ENCODE measurements at places on chromosomes 2 and 18.

DNA sequence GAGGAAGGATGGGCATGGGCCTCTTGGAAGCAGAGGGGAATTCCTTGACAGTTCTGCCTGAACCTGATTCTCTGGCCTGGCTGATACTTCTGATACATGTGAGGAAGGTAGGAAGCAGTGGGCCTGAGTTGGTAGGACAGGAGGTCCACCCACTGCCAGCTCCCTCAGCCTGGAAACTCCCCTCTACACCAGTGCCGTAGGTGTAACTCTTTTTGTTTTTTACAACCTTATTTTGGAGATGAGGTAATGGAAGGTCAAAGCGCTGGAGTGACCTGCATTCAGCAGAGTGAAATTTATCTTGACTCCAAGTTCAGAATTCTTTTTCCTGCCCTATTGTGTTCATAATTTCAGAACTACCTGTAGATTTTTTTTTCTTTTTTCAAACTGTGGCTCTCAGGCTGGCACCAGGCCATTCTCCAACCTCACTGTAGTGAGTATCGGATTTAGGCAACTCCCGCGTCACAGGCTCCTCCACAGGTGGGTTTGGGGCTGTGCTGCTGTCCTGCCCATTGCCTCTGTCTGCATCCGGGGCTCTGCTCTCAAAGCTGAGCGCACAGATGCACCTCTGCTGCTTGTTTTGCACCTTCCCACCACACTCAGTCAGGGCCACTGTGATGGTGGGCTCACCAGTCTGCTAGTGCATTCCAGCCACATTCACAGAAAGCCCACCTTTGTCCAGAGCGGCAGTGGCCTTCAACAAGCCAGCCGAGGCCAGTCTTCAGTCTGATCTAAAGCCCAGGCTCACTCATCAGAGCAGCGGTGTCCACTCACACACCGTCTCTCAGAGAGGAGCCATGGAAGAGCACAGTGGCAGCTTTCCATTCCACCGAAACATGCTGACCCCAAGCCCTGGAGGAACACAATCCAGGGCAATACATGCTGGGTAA is 87.2 kb downstream of the UXS1 start:
- no peak for DNase-seq

GRCh38 chr18:63831080-63831788 is 56.0 kb downstream of the SERPINB7 start:
- DNase-seq: peak; percentile 76

DNA sequence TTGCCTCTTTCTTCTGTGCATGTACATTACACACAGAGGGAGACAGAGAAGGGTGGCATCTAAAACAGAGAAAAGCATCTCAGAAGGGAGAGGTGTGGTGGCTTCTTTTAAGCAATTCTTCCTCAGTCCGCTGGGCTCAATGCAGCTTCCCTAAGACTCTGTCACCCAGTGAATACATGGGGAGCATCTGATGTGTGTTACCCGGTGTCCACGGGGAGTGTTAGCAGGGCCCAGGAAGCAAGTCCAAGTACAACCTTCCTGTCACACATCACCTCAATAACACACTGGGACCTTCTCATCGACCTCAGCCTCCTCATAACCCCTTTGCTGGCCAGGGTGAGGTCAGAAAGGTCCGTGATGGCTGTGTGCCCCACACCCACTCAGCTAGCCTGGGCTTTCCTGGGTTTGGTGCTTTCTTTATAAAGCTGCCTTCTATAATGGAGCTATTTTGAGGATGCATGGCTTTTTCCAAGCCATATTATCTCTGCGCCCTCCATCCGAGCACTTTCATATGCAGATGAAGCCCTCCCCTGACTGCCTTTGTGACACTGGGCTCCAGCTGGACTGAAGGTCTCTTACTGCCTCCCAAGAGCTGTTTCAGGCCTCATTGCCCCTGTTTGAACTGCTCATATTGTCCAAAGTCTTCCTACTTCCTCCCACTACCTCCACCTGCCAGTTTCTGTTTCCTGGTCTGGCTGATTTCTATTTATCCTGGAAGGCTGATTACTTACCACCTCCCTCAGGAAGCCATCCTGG is 21.4 kb downstream of the TNFRSF11A start:
- DNase-seq: no peak

GRCh38 chr18:11953113-11953512 is 28.2 kb upstream of the IMPA2 start:
- no peak for DNase-seq

- peak; percentile 13 for DNase-seq
These were observed 44.1 kb downstream of the ATOH8 start for GRCh38 chr2:85797921-85798320.

DNA sequence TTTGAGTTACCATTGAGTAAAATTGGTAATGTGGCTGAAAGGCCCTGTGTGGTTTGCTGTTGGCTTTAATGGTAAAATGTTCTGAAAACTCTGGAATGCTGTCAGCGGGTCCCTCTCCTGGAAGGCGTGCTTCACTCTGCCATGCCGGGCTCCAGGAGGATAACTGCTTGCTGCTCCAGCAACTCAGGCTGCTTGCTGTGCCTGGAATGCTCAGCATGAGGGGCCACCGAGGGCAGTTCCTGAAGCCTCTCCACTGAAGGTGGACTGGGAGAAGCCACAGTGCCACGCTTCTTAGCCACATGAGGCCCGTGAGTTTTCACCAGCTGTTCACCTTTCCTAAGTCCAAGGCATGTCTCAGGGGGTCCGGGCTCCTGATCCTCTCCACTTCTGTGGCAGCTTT is 90.4 kb upstream of the FAM110C start:
- DNase-seq: no peak

DNA sequence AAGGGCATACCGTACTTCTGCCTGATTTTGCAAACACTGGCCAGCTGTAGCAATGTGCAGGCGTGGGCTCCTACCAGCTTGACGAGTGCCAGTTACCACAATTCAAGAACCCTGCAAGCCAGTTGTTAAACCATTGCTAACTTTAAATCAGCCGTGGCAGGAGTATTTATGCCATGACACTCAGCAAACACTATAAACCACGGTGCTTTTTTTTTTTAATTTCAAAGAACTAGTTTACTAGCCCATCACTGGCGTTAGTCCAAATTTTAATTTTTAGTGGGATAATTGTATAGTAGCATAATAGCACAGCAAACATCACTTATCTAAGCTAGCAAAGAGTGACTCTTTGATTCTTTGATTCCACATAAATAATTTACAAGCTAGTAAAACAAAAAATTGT is 111.1 kb downstream of the COL4A4 start:
- DNase-seq: no peak

GRCh38 chr18:7512990-7513389 is 54.1 kb upstream of the PTPRM start:
- no peak for DNase-seq

- no peak for DNase-seq
These were observed 41.8 kb downstream of the UBXN4 start for GRCh38 chr2:135783439-135783838.

- DNase-seq: no peak
These were observed 19.9 kb upstream of the NEDD4L start for GRCh38 chr18:58024139-58024538.

GRCh38 chr2:187612857-187613256 is 58.6 kb upstream of the TFPI start:
- no peak for DNase-seq

DNA sequence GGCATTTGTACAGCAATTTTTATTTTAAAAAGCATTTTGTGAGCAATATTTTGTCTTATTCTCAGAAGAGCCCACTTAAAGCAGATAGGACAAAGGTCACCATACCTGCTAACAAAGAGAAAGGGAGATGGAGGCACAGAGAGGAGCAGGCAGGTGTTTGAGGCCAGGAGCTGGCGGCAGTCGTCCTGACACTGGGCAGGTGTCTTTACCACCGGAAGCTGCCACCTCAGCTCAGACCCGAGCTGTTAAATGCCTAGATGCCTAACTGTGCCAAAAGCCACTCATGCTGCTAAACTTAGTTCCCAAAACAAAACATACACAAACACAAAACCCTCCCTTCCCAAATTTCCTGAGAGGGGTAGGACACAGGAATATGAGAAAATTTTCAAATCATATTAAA is 120.9 kb downstream of the CNTNAP5 start:
- DNase-seq: no peak

- DNase-seq: no peak
These were observed 234.4 kb downstream of the TRIB2 start for GRCh38 chr2:12950957-12951656.

All from Kasumi-1 (cell line).